Spinal cord (tissue), 10 donors: ENCODE measurements at places on chromosomes 5 and 9.

GRCh38 chr9:108994695-108995094 lies 18.6 kb downstream of the CTNNAL1 start:
- DNase-seq = no peak

- no peak for DNase-seq
These were observed 71.5 kb upstream of the RPS23 start for GRCh38 chr5:82349652-82350051.

DNA sequence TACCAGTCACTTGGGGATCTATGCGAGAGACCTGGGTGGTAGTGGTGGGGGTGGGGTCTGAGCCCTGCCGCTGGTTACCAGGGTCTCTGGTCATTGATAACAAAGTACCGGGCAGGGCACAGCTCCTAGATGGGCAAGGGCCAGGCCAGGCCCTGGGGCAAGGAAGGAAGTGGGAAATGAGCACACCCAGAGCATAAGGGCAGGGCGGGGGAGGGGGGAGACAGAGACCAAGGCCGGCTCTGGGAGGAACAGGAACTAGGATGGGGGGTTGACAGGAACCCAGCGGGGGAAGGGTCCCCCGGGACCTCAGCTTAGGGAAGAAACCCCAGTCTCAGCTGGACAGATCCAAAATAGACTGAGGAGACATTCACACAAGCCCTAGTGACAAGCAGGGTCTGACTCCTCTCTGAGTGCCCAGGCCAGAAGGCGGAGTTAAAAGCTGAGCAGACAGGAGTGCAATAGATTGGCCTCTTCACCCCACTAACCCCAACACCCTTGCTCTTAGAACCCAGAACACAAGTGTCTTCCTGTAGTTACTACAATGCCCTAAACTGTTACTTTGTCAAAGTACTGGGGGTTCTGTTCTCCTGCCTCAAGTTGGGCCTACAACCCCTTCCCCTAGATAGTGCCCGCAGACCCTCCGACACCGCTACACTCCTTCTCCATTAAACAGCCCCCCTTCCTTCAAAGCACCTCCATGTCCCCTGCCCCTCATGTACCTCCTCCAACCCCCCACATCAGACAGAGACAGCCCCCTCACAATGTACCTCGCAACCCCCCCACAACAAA lies 628 bp downstream of the ATOSB start:
- peak; percentile 53 for DNase-seq

DNA sequence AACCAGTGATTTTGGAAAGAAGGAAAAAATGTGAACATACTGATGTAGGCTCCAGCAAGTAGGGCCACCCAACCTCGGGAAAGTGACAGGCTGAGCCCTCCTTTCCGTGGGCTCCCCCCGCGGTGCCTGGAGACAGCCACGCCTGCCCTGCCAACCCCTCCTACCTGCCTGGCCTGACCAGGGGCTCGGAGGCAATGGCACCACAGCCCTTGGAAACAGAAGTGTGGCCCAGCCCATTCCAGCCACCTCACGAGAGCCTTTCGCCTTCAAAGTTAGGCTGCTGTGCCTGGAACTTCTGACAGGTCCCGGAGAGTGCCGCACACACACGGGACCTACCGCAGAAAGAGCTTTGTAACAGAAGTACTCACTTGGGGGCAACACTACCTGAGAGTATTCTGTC lies 49.5 kb upstream of the LRRC14B start:
- DNase-seq = no peak

GRCh38 chr5:53431665-53432064 lies 48.8 kb upstream of the FST start:
- no peak for DNase-seq

- no peak for DNase-seq
These were observed 16.5 kb downstream of the TRIM32 start for GRCh38 chr9:116703634-116704033.

- DNase-seq = no peak
These were observed 111.2 kb upstream of the PTGER4 start for GRCh38 chr5:40568548-40568947.

GRCh38 chr5:63255594-63255993 lies 677.0 kb downstream of the LRRC70 start:
- no peak for DNase-seq

- no peak for DNase-seq
These were observed 156.4 kb upstream of the ELL2 start for GRCh38 chr5:96117771-96118651.

DNA sequence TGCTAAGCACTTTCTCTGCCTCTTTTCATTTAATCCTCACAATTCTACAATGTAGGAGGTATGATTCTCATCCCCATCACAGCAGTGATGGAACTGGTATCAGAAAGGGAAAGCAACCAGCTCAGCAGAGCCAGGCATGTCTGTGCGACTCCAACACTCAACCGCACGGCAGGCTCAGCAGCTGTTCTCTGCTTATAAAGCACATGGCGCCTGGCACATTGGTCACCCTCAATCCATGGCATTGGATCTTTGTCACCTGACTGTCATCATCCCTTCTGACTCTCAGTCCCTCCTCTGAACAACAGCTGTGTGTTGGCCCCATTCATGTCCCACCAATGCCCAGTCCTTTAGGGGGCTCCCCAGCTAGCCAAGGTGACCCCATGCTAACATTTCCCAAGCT lies 45.1 kb upstream of the HAND1 start:
- DNase-seq = no peak

DNA sequence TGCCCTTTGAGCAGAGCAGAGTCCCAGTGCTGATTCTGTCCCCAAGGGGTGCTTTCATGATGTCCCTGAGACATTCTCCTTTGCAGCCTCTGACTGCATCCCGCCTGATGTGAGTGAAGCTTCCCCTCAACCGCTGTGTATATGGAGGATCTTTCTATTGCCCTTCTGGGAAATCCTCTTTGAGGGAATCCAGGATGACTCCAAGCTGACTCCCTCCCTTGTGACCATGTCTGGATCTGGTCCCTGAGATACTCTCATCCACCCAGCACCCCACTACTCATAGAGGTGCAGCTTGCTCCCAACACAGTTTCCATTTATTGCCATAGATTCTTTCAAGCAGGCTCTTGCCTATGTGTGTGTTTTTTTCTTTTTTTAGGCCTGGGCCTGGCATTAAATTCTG lies 216.5 kb downstream of the SEC61B start:
- no peak for DNase-seq

DNA sequence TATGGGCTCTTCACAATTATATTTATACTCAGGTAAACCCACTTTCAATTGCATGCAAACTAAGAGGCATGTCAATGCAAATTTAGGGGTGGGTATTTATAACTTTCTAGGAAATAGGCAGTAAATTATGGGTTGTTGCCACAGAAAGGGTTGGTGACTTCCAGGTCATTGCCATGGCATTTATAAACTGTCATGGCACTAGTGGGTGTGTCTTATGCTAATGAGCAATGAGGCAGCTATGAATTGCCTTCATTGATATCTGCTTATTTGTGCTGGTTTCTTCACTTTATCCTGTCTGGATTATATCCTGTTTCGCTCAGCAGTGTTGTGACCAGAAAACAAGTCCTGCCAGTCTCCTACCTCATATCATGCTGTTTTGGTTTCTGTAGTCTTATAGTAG lies 597.3 kb upstream of the DAB2 start:
- no peak for DNase-seq

- DNase-seq = peak; percentile 72
These were observed 159.0 kb downstream of the PJA2 start for GRCh38 chr5:109250533-109251329.

- peak; percentile 1 for DNase-seq
These were observed 459.3 kb downstream of the MAT2B start for GRCh38 chr5:163964671-163965070.

GRCh38 chr5:143515829-143516228 lies 112.3 kb upstream of the NR3C1 start:
- DNase-seq = no peak

GRCh38 chr9:32393911-32394310 lies 9.5 kb downstream of the ACO1 start:
- DNase-seq = no peak

GRCh38 chr5:150574818-150575547 lies 65.5 kb upstream of the SYNPO start:
- DNase-seq = no peak

GRCh38 chr9:77935211-77935610 lies 96.4 kb downstream of the GNAQ start:
- no peak for DNase-seq

- no peak for DNase-seq
These were observed 461.9 kb upstream of the NUDT12 start for GRCh38 chr5:104024538-104024937.

DNA sequence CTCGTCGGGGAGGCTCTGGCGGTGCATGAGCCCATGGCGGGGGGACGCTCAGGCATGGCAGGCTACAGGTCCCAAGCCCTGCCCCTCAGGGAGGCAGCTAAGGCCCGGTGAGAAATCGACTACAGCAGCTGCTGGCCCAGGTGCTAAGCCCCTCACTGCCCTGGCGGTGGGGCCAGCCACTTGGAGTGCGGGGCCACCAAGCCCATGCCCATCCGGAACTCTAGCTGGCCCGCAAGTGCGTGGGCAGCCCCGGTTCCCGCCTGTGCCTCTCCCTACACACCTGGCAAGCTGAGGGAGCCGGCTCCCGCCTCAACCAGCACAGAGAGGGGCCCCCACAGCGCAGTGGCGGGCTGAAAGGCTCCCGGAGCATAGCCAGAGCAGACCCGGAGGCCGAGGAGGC lies 1896.9 kb upstream of the CDH6 start:
- DNase-seq = no peak

GRCh38 chr9:134624621-134625181 lies 16.9 kb upstream of the COL5A1 start:
- no peak for DNase-seq
